ENCODE measurements at places on chromosomes 6 and 20.
A peak's percentile ranks its signal among the peaks of the same experiment; 100 is the strongest.

DNA sequence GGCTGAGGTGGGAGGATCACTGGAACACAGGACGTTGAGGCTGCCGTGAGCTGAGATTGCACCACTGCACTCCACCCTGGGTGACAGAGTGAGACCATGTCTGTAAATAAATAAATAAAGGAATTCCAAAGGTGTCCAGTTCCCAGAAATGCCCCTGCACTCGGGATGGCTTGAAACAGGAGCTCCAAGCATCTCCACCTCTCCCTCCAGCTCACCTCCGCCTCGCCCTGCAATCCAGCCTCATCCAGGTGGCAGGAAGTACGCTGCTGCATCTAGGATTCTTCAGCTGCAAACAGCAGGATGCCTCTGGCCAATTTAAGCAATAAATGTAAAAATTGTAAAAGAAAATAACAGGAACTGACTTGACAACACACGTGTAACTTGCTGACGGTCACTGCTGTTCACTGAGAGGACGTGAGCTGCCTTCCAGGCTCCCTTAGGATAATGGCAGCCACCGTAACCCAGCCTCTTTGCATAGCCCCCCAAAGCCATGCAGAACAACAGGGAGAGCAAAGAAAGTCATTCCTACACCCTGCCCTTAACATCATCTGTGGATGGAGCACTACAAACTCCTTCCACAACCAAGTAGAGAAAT is 11.4 kb upstream of the GRM4 start:
- DNase-seq: no peak

DNA sequence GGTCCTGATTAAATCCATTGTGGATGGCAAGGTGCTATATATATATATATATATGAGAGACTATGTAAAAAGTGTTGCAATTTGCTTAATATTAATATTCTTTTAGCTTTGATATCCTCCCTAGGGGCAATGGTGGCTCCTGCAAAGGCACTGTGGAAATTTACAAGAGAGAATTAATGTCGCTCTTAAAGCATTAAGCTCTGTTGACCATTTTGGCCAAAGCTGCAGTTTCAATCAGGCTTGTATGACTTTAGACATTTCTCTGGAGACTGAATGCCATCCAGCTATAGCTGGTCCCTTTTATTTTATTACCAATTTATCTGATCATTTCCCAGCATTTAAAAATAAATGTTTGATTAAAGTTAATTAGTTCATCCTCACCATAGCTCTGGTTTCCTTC is 155.3 kb downstream of the JARID2 start:
- no peak for DNase-seq

GRCh38 chr6:26290941-26291340 is 74.1 kb upstream of the BTN3A2 start:
- DNase-seq: no peak

GRCh38 chr6:56359201-56359899 is 112.0 kb upstream of the COL21A1 start:
- peak; percentile 82 for DNase-seq

DNA sequence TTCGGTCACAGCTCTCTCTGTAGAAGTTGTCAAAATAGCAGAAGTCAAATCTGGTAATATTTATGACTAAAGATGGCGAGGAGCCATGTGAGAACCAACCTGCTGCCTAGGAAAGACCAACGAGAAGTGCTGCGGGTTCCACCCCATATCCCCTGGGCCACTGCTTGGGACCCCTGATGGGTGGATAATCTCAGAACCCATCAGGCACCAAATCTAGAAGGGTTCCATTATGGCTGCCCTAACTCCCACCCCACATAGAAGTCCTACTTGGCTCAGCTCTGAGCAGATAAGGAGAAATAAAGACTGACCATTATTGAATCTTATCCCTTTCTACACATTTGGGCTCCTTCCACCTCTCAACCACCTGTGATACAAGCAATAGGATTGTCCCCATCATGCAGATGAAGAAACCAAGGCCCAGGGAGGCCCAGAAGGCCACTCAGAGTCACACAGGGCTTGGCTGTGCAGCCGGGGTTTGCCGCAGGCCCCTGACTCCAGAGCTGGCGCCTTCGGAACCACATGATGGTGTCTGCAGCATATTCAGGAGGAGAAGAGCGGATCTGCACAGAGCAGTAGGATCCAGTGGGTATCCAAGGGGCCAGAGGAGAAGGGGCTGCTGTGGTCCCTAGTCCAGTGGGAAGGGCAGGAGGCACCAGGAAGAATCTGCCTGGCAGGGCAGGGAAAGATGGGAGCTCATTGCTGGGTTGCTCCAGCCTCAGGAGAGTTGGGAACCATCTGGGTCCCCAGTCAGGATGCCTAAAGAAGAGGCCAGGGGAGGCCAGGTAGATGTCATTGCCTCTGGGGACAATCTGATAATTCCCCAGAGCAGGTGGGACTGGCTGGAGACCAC is 9.6 kb upstream of the PCMTD2 start:
- no peak for DNase-seq

- no peak for DNase-seq
Measured at GRCh38 chr6:105968603-105969333, 117.4 kb upstream of the PRDM1 start.

DNA sequence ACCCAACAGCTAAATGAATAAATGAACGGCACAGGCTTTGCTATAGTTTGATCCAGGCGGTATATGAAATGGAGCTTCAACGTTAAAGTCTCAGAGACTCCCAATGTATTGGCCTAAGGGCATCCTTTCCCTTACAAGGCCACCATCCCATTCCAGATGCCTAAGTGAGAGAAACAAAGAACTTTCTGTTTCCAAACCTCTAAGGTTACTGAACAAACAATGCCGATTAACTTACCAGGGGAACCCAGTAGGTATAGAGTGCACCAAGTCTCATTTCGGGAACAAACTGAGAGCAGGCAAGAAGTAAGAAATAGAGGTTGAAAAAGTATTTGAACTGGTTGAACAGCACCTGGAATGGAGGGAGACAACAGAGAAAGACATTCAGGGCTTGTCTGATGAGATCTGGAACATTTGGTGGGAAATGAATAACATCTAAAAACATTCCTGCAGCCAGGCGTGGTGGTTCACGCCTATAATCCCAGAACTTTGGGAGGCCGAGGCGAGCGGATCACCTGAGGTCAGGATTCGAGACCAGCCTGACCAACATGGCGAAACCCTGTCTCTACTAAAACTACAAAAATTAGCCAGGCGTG is 42.5 kb downstream of the ATP9A start:
- no peak for DNase-seq

DNA sequence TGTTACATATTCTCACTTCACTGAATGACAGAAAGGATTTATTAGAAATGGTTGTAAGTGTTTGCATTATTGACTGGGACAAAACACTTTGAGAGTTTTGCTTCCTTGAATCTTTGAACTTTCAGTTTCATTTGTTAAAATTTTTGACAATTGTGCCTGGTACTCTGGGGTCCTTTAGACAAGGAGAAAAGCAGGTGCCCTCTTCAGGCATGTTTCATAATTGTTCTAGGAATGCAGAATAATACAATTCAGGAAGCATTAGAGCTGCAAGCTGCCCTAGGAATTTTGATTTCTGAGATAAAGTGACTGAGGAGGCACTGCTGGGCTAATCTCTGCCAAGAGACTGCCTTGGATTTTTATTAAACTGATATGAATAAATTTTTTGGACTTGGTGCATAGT is 49.7 kb downstream of the TOP1 start:
- peak; percentile 70 for DNase-seq

GRCh38 chr6:149483849-149484655 is 762 bp downstream of the ZC3H12D start:
- no peak for DNase-seq

- DNase-seq: no peak
Measured at GRCh38 chr20:41482647-41483552, 116.3 kb upstream of the EMILIN3 start.

Measured in Kasumi-1 (cell line).